Daoy (cell line): ENCODE measurements at places on chromosomes 4 and X.

DNA sequence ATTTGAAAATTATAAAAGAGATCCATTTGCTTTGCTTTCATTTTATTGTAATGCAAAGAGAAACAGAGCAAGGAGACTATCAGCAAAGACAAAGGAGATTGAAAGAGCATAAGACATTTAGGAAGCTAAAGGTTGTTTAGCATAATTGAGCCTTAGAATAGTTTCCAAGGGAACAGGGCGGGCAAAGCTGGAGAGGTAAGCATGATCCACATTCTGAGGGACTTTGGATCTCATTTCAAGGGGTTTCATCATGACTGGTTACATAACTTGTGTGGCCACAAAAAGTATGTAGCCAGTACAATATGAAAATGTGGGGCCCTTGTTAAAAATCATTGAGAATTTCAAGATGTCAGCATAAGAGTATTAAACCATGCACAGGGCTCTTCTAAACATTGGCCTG, 406.5 kb downstream of the RPA4 start:
- DNase-seq: no peak

- no peak for DNase-seq
Measured at GRCh38 chr4:4572821-4573220, 31.0 kb upstream of the STX18 start.

DNA sequence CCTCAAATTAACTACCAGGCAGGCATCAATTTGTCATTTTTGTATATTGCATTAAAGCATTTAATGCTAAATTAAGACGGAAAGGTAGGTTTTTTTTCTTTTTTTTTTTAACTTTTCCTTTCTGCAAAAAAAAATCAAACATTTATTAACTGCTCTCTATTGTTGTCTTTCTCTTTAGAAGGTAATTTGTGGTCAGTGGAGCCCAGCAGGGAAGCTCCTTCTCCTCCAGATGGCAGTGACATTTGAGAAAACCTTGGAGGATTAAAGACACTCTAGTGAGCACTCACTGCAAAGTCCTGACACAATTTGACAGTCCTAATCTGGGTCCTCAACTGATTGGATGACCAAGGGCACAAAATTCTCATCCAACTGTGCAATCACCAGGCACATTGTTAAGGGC, 102.4 kb downstream of the SLIT2 start:
- DNase-seq: peak; percentile 7

- no peak for DNase-seq
Measured at GRCh38 chr4:102809691-102810090, 17.7 kb downstream of the UBE2D3 start.

DNA sequence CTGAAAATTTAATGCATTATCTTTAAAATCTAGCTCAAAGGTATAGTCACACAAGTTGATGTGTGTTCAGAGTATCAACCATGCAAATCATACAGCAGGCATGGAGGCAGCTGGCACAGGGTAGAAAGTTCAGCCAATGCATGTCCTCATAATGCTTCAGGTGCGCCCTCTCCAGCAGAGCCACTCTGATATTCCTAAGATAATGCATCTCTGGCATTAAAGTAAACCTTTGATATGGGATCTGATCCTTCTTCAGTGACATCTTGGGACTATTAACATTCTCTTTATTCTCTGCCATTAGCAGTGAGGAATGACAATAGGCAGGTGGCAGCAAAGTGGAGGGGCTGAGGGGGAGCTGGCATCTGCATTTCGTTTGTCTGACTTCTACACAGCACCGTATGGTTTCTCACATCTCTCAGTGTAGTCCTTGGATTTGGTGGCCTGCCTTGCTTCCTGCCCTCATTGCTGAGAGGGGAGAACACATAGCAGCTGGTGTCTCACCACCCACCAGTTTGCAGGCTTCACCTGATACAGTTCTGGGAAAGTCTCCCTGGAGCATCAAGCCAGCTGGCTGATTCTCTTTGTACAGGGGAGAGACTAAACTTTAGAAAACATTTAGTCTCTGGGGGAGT, 168.7 kb upstream of the TBC1D9 start:
- no peak for DNase-seq

DNA sequence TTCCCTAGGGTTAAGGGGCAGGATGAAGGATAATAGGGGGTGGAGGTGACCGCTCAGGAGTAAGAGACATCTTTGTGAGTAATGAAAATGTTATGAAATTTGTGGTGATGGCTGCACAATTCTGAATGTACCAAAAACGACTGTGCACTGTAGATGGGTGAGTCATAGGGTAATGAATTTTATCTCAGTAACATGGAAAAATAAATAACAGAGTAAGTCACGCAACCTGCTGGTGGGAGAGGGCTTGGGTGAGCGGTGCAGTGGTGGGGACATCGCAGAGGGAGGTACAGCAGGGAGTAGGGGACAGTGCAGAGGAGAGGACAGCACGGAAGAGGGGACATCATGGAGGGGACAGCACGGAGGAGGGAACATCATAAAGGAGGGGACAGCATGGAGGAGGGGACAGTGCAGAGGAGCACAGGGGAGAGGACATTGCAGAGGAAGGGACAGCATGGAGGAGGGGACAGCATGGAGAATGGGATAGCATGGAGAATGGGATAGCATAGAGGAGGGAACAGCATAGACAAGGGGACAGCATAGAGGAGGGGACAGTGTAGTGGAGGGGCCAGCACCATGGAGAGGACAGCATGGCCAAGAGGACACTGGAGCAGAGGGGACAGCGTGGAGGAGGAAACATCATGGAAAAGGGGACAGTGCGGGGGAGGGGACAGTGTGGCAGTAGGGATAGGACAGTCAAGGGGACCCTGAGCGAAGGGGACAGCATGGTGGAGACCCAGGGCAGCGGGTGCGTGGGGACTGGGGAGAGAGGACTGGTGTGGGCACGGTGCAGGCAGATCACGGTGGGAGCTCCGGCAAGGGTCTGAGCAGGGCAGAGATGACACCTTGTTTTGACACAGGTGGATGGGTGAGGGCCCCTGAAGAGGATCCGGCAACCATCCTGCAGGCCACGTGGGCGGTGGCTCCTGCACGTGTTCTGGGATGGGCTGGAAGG, 68.5 kb upstream of the MXD4 start:
- peak; percentile 85 for DNase-seq

DNA sequence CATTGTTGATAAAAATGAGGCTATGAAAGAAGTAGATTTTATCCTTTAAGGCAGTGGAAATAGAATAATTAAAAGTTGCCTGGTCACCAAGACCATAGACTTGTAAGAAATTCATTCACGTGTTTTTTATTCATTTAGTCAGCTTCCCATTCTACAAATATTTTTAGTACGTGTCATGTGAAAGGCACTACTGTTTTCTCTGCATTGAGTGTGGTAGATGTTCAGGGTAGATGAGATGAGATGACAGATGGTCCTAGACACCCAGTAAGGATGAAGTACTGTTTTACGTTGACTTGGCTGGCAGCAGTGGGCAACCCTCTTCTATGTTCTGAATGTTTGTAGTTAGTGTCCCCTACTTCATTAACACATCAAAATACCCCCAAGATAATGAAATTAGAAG, 228.1 kb downstream of the ARHGAP24 start:
- no peak for DNase-seq

DNA sequence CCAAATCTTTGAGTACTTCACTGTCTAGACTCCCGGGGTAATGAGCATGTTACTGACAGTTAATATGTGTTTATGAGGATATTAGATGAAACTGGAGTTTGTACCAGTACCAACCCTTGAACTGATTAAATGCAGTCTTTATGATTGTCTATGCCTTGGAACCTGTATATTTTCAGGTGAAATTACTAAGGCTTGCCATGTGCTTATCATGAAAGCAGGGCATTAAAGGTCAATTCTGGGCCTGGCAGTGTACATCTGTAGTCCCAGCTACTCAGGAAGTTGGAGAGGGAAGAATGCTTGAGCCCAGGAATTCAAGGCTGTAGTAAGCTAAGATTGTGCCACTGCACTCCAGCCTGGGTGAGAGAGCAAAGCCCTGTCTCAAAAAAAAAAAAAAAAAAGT, 27.6 kb downstream of the PHEX start:
- no peak for DNase-seq

- no peak for DNase-seq
Measured at GRCh38 chr4:177265729-177266128, 43.9 kb upstream of the NEIL3 start.

- DNase-seq: no peak
Measured at GRCh38 chr4:89570931-89571330, 263.3 kb upstream of the GPRIN3 start.

DNA sequence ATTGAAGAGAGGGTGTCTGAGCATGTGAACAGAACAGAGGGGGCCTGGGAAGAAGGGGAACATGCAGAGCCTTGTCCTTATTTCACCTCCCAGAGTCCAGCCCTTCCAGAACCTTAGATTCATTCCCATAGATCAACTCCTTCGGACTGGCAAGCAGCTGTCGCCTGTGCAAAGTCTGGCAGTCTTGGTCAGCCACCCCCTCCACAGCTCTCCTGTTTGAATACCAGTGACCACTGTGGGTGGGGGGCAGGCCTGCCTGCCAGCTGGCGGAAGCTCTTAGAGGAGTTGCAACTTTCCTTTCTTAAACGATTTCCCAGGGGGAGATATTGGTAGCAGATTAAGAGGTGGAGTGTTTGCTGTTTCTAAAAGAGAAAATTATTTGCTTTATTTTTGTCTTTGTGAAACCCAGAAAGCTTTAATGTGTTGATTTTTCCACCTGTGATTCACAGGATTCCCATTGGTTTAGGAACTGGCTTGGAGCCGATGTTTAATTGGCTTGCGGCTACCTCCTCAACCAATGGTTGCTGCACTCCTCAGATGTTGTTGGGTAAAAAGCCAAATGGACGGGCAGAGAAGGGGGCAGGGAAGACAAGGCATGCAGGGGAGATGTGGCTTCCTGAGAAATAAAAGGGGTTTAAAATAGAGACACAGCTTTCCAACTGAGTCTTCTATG, 62.2 kb upstream of the PRPS1 start:
- DNase-seq: peak; percentile 61
